Aorta (tissue), 5 donors: ENCODE measurements at places on chromosomes 16 and 17.

GRCh38 chr16:795580-796229 is 4.8 kb downstream of the GNG13 start:
- no peak for DNase-seq

DNA sequence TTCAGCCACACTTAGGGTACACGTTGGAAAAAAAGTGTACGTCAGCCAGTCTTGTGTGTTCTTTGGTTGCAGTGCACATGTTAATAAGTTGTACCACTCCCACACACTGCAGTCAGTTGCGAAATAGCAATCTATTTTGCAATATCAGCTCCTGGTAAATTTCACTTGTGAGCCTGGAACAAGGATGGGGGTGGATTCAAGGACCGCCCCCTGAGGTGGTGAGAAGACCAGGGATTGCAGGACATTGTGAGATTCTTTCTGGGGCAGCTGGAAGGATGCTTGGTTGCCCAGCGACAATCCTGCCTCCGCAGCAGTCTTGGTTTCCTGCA is 78.6 kb upstream of the ZFHX3 start:
- peak; percentile 61 for DNase-seq

- no peak for DNase-seq
Observed at GRCh38 chr16:66668777-66669444, 27.6 kb downstream of the CMTM4 start.

GRCh38 chr16:55232822-55233221 is 91.2 kb upstream of the IRX6 start:
- DNase-seq = no peak

- DNase-seq = no peak
Observed at GRCh38 chr17:61536422-61536955, 54.5 kb downstream of the NACA2 start.

DNA sequence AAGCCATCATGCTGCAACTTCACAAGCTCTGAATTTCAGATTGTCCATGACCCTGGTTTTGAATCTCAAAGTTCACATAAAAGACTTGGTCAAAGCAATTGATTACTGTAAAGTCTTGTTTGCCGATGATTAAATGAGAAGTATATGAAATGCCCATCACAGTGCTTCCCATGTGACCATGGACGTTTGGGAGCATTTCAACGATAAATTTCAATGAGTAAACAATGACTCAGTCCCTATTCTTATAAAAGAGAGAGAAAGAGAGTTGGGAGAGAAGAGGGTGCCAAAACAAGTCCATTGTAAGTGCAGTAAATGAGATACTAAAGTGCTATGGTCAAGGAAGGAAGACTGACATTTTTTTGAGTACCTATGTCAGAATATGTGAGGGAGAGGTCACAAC is 276.9 kb downstream of the SOX9 start:
- DNase-seq = no peak
